ENCODE measurements at places on chromosomes 1 and 21.

GRCh38 chr1:217857061-217857460 is 225.9 kb downstream of the SPATA17 start:
- no peak for DNase-seq

DNA sequence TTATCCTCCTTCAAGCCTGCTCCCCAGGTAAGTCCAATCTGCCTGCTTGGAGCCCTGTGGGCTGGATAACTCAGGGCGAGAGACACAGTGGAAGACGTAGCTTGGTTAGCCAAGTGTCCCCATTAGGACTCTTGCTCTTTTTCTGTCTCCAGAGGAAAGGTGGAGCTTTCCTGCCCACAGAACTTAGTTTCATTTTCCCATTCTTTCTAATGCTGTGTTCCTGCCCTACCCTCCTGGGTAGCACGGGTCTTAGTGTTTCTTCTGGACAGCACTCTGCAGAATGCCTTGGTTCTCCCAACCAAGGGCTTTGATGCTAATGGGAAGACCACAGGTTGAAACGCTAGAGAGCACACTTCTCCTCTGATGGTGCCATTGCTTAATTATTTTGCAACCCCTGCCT is 92.5 kb upstream of the LRRC8D start:
- no peak for DNase-seq

DNA sequence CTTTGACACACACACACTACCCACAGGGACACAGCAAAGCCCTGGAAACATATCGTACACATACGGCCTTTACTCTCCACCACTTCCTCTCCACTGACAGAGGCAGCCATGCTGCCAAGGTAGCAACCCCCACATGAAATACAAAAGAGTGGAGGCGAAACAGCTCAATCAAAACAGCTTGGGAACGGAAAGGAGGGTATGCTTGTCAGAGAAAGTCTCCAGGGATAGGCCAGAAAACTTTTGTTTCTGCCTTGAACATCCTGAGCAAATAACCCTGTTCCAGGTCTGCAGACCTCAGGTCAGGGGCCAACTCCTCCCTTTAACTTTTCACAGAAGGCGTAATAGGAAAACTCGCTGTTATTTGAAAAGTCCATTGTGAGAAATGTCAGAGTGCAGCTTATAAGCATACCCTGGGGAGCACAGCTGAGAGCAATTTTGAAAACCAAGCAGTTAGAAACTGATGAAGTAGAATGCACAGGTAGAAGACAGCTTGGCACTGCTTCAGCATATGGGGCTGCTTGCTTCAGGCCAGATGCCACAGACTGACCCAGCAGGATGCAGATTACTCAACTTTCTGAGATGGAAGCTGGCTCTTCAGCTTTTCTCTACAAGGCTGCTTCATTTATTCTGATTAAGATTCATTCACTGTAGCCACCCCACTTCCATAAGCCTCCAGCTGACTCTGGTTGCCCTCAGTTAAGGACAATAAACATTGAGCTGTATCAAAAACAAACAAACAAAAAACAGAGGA is 18.0 kb downstream of the KIAA0319L start:
- no peak for DNase-seq

- no peak for DNase-seq
Measured at GRCh38 chr1:234911787-234912186, 216.8 kb downstream of the TOMM20 start.

GRCh38 chr21:44374601-44375280 is 21.3 kb downstream of the TRPM2 start:
- no peak for DNase-seq

- no peak for DNase-seq
Measured at GRCh38 chr21:40300300-40300699, 433.1 kb downstream of the PCP4 start.

GRCh38 chr1:14366091-14367018 is 232.1 kb upstream of the KAZN start:
- DNase-seq = no peak

DNA sequence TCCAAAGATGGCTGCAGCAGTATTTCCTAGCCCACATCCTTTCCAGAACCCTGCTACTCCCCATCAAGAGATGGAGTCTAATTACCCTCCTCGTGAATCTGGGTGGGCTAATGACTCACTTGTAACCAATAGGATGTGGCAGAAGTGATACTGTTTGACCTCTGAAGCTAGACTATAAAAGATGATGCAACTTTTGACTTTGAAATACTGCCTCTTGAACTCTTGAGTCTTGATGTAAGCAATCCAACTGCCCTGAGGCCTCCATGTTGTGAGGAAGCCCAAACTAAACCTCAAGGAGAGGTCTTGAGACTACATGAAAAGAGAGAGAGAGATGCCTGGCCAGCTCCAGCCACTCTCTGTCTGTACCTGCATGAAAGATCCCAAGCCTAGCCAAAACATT is 29.5 kb downstream of the LMO4 start:
- no peak for DNase-seq

- DNase-seq = peak; percentile 48
Measured at GRCh38 chr1:110962892-110963690, 631 bp downstream of the LRIF1 start.

GRCh38 chr1:3020263-3020909 is 881 bp upstream of the ACTRT2 start:
- no peak for DNase-seq

- DNase-seq = no peak
Measured at GRCh38 chr21:27633631-27634030, 666.7 kb upstream of the ADAMTS5 start.

DNA sequence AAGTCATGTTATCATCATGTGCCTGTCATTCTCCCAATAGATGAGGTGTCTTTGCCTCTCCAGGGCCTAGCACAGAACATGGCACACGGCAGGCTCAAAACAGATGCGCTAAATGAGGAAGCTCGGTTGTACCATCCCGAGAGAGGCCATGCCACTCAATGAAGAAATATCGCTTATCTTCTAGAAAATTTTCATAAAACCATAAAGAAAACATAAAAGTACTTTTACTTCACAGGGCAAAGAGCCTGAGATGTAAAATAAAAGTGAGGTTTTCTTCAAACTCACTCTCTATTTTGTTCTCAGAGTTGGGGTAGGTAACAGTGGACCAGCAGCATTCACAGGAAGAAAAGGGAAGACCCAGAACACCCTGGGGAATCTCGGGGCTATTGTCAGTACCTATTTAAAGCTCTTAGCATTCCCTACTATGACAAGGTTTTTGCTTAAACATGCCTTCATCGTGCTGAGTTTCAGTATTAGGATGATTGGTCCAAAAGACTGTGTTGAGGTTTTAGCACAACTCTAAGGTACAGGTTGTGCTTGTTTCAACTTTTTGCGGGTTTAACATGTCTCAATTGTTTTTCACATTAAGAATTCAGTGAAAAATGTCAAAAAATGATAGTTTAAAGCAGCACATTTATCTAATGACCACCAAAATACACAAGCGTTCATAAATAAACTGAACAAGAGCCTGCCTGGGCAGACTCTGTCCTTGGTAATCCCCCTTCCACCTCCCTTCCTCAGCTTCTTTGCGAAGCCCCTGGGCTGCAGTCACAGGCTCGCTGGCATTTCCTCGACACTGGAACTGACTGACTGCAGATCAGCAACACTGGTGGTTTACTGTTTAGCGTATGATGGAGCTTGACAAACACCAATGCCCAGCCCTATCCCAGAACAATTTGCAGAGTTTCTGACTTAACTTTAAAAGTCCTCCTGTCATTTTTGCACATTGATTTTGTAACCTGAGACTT is 55.6 kb downstream of the COQ8A start:
- no peak for DNase-seq

- DNase-seq = no peak
Measured at GRCh38 chr21:34574601-34575529, 40.0 kb downstream of the RCAN1 start.

- no peak for DNase-seq
Measured at GRCh38 chr1:162654915-162655620, 22.8 kb downstream of the DDR2 start.

- DNase-seq = peak; percentile 48
Measured at GRCh38 chr1:202162047-202162417, 1.6 kb upstream of the PTPN7 start.

GRCh38 chr1:112700290-112701226 is 6.4 kb downstream of the RHOC start:
- peak; percentile 60 for DNase-seq

DNA sequence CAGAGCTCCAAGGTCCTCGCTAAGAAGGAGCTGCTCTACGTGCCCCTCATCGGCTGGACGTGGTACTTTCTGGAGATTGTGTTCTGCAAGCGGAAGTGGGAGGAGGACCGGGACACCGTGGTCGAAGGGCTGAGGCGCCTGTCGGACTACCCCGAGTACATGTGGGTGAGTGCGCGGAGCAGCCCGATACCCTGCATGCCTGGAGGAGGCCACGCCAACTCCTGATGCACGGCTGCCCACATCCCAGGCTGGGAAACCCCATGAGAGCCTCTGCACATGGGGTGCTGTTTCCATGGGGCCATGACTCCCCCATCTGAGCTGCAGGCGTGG is 43.0 kb upstream of the TRAPPC10 start:
- no peak for DNase-seq

DNA sequence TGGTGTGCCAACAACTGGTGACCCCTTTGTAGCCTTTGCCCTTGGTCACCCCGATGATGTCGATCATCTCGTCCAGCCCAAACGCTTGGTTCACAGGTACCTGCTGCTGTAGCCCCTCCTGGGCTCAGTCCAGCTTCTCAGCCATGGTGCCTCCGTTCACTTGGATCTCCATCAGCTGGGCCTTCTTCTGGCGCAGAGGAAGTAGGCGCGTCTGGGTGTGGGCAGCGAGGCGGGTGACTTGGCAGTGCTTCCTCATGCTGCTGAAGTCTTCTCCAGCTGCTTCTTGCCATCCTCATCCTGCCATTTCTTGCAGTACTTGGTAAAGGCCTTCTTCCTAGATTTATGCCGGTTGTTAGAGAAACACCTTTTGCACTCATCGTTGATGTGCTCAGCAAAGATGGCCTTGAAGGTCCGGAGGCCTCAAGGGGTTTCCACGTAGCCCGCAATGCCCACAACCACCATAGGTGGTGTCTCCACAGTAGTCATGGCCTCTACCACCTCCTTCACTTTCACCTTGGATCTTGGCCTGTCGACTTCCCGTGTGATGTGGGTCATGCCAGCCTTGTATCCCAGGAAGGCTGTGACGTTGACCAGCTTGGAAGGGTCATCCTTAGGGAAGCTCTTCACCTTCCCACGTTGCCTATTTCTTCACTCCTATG is 13.0 kb downstream of the DOP1B start:
- no peak for DNase-seq

- no peak for DNase-seq
Measured at GRCh38 chr1:178020968-178021640, 51.2 kb upstream of the SEC16B start.

DNA sequence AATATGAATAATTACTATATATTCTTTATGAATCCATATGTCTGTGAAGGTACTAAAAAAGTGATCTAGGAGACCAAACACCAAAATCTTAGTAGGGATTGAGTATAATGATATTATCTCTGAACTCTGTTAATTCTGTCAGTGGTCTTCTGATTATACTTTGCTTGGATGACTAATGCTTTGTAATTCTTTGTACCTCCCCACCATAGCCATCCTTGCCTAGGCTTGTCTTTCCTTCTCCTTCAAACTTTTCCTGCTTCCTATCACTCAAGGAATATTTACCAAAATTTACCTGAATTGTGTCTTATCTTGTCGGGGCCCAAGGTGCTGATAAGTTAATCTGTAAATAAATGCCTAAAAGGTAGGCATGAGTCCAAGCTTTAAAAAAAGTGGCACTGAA is 845 bp upstream of the RGS5 start:
- DNase-seq = no peak

DNA sequence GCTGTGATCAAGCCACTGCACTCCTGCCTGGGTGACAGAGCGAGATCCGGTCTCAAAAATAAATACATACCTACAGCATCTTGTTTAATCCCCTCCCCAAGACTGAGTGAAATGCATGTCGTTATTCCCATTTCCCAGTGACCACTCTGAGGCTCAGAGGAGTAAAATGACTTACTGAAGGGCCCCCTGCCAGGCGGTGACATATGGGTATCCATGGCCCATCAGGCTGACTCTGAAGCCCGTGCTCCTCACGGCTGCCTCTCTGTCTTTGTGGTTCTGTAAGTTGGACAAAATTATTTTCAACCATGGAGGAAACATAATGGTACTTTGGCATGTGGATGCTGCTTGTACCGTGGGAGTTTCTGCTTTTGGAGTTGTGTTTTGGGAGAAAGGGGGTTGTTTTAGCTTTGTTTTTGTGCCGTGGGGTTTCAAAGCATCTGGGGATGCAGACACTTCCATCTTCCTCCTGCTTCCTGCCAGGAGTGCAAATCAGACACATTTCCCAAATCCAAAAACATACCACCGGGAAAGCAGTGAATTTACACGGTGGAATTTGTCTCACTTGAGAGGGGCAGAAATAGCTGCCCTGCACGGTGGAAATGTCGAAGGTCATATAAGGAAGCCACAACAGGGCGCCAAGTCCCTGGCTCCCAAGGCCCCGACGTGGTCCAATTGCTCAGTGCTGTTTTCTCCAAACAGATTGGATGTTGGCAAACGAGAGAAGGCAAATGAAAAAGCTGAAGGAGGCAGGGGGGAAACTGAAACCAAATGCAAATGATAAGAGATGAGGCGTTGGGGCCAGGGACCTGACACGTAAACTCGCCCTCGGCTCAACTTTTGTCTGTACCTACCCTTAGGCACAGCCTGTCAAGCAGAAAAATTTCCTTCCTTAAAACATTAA is 17.1 kb upstream of the PINK1 start:
- no peak for DNase-seq
